ENCODE measurements at places on chromosomes 12 and 14.

- no peak for DNase-seq
Observed at GRCh38 chr14:20734430-20734806, 11.3 kb upstream of the EDDM3A start.

DNA sequence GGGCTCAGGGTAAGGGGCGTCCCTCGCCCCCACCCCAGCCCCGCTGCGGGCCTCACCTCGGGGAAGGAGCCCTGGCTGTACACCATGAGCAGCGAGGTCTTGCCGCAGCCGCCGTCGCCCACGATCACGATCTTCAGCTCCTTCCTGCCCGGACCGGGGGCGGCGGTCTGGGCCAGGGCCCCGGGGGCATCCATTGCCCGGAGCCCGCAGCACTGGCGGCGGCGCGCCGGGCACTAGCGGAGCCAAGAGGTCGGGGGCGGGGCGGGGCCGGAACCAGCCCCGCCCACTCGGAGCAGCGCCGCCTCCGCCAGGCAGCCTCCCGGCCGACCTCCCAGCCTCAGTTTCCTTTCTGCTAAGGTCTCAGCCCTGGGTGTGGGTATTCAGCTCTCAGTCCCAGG is at the start of gene RHOF:
Gene RHOF, minus strand, starts transcription at position 249 of the 398 bp plus-strand sequence. Its CDS starts 55 bp downstream, at position 194.
- no peak for DNase-seq

- DNase-seq: no peak
Observed at GRCh38 chr12:132413931-132414588, 75.9 kb upstream of the FBRSL1 start.

DNA sequence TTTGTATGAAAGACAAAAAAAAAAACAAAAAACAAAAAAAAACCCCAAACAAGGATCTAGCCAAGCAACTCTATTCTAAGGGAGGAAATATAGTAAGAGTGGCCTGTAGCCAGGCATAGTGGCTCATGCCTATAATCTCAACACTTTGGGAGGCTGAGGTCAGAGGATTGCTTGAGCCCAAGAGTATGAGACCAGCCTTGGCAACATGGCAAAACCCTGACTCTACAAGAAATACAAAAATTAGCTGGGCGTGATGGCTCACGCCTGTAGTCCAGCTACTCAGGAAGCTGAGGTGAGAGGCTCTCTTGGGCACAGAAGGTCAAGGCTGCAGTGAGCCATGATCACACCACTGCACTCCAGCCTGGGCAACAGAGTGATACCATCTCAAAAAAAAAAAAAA is 47.9 kb downstream of the TMEM117 start:
- peak; percentile 22 for DNase-seq

- peak; percentile 10 for DNase-seq
Observed at GRCh38 chr14:52443506-52443905, 108.8 kb downstream of the TXNDC16 start.

DNA sequence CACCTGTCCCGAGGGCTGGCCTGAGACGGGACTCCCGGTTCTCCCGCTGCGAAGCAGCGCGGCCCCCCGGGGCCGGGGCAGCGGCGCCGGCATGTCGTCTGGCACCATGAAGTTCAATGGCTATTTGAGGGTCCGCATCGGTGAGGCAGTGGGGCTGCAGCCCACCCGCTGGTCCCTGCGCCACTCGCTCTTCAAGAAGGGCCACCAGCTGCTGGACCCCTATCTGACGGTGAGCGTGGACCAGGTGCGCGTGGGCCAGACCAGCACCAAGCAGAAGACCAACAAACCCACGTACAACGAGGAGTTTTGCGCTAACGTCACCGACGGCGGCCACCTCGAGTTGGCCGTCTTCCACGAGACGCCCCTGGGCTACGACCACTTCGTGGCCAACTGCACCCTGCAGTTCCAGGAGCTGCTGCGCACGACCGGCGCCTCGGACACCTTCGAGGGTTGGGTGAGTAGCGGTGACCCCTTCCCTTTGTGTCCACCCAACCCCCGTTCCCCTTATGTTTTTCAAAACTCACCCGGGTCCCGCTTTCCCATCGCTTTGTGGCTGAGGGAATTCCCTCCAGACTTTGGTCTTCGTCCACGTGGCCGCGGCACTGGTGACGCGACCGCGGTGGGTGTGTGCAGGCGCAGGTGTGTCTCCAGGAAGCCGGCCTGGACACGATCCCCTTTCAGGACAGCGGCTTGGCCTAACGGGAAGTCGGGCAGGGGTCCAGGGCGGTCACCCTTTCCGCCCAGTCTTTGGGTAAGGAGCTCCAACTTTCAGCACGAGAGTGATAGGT is 826 bp downstream of the PRKCH start:
- no peak for DNase-seq

- DNase-seq: peak; percentile 75
Observed at GRCh38 chr12:124904306-124905098, 9.9 kb downstream of the UBC start.

- no peak for DNase-seq
Observed at GRCh38 chr14:95518045-95518751, 1.7 kb upstream of the SYNE3 start.

- DNase-seq: peak; percentile 44
Observed at GRCh38 chr14:69090187-69090789, 62.6 kb downstream of the DCAF5 start.

DNA sequence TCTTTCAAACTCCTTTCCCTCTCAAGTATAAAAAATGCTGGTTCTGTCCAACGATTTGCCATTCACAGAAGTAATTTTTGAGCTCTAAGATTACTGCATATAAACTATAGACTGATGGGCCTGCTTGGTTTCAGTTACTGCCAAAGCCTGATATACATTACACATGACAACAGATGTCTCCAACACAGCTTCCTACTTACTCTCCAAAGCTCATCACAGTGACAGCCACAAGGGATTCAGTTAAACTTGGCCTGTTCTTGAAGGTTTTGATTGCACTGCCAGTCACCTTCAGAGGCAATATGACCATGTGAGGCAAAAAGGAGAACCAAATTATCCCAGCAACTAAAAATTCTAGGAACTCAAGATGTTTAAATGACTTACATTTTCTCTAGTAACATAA is 30.1 kb downstream of the STXBP6 start:
- no peak for DNase-seq

DNA sequence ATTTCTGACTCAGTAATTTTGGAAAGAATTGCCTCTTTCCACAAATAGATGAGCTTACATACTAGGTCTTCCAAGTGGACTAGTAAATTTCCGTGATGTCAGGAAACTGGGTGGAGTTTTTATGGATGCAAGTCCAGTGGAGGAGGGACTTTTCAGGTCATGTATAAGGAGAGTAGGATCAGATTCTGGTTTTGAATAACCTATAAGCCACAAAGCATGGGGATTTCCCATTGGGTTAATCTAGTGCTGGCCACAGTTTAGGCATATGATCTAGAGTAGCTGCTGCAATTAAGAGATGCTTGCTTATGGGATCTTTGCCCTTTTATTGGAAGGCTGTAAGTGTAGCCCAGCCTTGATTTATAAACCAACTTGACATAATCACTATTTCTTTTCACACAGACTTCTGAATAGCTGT is 33.8 kb downstream of the STK38L start:
- peak; percentile 89 for DNase-seq

- DNase-seq: peak; percentile 49
Observed at GRCh38 chr14:21070083-21070609, at the start of gene ARHGEF40. ARHGEF40 (plus strand) TSS chr14:21070304; CDS start chr14:21070397, 93 bp downstream.

GRCh38 chr14:57480051-57480450 is 13.6 kb downstream of the CCDC198 start:
- DNase-seq: peak; percentile 71

DNA sequence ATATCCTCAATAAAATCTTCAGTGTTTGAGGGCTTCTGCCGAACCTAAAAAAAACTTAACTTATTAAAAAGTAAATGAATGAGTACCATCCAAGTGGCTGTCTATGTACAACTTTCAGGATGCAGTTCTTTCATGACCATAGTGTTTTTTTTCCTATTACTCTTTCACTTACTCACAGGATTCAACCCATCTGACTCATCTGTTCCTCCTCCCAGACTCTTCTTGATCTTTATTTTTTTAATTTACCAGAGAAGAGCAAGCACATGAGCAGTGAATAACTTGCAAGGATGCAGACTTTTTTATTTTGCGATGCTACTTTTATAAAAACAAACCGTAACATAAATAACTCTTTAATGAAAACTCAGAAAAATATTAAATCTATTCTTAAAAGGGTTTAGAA is 24.5 kb downstream of the RECQL start:
- peak; percentile 31 for DNase-seq

GRCh38 chr14:71473843-71474242 is 458.4 kb upstream of the RGS6 start:
- DNase-seq: no peak

DNA sequence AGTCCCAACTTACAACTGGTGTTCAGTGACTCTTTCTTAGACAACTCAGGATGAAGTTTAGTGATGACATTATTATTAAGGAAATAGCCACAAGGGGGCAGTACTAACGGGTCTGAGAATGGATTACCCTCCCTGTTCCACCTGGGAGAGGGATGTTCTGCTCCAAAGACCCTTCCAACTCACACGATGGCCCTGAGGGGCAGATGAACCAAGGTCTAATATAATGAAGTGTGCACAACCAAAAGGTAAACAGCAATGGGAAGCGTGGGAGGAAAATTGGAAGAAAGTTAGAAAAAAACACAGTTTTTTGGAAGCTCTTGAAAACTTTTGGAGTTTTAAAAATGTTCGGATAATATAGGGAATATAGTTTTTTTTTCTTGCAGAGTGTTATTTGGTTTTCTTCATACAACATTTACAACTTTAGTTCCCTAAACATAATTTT is 24.0 kb downstream of the FGF6 start:
- DNase-seq: peak; percentile 21

GRCh38 chr14:44712024-44712815 is 205.1 kb upstream of the FSCB start:
- DNase-seq: no peak

GRCh38 chr12:3228552-3228951 is 151.4 kb downstream of the TSPAN9 start:
- DNase-seq: no peak

- peak; percentile 53 for DNase-seq
Observed at GRCh38 chr12:57242691-57243454, 8.1 kb downstream of the STAC3 start.

GRCh38 chr12:47964106-47964728 is 821 bp downstream of the TMEM106C start:
- no peak for DNase-seq

GRCh38 chr12:49664167-49664566 is 40.8 kb downstream of the PRPF40B start:
- DNase-seq: no peak

DNA sequence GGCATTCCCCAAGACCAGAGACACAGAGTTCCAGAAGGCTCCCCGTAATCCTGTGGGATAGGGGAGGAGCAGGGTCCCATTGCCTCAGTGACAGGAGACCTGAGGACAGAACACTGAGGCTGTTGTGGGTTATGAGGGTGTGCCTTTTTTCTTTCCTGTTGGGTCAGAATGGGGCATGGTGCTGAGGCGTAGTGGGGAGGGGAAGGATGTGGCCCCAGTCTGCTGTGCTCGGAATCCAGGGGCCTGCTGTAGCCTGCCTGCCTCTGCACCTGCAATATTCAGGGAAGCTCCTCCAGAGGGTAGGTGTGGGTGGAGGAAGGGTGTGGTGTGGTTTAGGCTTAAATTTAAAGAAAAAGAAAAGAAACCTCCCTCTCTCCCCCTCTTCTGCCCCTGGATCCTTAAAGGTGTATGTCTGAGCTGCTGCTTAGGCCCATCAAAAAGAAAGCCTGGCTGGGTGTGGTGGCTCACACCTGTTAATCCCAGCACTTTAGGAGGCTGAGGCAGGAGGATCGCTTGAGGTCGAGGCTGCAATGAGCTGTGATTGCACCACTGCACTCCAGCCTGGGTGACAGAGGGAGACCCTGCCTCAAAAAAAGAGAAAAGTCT is 18.7 kb downstream of the PLEKHG3 start:
- DNase-seq: no peak

GRCh38 chr12:125287155-125287847 is 222.1 kb downstream of the AACS start:
- no peak for DNase-seq

GRCh38 chr12:68304626-68305025 is 27.5 kb downstream of the MDM1 start:
- no peak for DNase-seq

DNA sequence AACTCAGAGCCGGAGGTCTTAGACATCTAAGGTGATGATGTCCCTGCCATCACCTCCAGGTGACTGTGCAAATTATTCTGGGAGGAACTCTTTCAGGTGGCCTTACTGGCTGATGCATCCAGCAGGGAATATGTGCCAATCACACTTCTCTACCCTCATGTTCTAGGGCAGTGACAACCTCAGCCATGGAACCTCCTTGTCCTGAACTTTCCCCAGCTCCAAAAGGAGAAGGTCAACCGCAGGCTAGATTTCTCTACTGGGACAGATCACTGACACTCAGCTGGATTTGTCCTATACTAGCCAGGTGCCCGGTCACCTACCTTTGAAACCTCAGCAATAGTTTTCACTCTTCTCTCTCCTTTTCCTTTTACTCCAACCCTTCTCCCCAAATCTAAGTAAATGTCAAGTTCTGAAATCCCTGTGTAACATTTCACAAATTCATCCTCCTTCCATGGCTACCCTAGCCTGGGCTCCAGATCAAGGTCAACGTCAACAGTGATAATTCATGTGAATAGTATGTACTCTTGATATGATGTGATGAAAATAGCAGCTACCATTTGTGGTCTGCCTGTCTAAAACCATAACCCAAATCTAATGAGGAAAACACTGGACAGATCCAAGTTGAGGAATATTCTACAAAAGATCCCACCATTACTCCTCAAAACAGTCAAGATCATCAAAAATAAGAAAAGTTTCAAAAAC is 115.0 kb upstream of the EGLN3 start:
- peak; percentile 8 for DNase-seq

DNA sequence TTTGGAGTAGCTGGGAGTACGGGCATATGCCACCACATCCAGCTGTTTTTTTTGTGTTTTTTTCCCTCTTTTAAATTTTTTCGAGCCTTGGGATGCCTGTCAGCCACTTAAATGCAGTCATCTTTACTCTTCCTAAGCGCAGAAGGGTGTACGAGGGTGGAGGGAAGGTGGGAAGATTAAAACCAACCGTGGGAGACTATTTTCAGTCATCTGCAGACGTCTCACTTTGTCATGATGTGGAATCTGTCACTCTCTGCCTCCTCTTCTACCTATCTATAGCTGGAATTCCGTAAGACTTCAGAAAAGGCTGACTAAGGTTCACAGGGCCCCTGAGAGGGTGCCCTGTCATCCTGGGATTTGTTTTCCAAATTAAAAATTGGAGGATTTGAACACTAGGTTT is 105.3 kb downstream of the SAMD4A start:
- DNase-seq: no peak

DNA sequence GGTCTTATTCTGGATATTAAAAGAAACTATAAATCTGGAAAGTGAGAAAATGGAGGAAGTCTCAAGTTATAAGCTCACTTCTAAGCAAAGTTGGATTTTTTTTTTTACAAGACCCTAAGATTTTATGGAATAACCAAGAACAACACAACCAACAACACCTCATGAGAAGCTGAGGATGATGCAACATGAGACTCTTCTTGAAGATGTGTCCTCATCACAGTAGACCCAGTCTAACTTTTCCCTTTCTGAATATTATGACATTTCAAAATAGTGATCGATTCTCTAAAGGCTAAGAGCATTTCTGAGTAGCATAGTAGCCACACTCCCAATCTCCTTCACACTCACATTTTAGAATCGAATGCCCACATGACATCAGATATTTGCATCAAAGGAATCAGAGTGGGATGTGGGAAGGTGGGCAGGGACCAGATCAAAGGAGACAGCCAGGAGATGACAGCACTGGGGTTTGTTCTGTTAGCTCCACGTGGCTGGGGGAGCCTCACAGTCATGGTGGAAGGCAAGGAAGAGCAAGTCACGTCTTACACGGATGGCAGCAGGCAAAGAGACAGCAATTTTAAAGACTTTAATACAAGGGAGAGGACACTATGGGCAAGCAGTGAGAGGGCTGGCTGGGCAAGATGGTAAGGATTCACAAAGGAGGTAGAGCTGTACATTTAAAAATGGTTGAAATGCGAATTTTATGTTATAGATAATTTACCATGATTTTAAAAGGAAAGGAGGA is 90.7 kb upstream of the MYL2 start:
- no peak for DNase-seq
